ENCODE measurements at places on chromosomes 16 and 17.

- no peak for DNase-seq
These were observed 2.0 kb downstream of the TBC1D10B start for GRCh38 chr16:30368122-30368791.

- DNase-seq = no peak
These were observed 19.9 kb downstream of the NQO1 start for GRCh38 chr16:69706256-69706974.

- DNase-seq = no peak
These were observed 14.5 kb downstream of the ACACA start for GRCh38 chr17:37392024-37392590.

DNA sequence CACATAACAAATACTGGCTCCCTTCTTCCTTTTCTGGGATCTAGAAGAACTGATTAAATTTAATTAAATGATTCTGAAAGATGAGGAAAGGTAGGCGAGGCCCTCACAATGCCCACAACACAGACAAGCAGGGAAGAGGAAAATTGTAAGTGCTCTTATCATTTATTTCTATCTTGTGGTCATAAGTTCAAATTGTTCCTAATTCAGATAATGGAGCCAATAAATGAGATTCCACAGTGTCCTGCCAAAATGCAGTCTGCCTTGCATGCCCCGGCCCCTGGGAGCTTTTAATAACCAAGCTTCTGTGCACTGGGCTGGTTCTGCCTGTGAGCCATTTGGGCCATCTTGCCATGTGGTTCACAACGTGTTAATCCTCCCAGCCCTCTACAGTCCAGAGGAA is 97.0 kb downstream of the CMC2 start:
- no peak for DNase-seq

- peak; percentile 89 for DNase-seq
These were observed at the start of gene BPTF for GRCh38 chr17:67824735-67825626. TSS of gene BPTF (plus strand) at chr17:67825503. CDS start at chr17:67825725, 222 bp downstream.

DNA sequence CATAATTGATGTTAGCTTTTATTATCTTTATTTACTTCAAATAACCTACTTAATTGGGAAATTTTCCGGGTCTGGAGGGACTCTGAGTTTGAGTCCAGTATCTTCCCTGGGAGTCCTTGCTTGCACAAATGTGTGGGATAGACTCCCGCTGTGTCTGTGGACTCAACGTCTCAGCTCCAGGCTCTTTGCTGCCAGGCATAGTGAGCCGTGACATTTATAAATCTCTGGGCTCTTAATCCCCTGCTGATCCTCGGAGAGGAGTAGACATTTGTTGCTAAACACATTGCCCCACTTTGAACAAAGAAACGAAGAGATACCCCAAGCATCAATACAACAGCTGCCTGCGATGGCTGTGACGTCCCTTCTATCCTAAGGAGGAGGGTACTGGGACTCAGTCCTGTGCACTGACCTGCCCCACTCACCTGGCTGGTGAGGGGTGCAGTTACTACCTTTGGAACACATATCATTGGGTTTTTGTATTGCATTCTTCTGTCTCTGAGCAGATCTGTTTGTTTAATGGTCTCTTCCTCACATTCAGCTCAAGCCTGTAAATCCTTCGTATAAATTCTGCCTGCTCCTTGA is 316.9 kb downstream of the HAPSTR1 start:
- DNase-seq = no peak
